G401 (cell line): ENCODE measurements at places on chromosomes 1 and 21. TPM values are rescaled to one million over a fixed set of nuclear protein-coding genes. Genes with fewer than 3 reads are reported as not detected.

Gene OR2L5
- total RNA-seq, result not detected in 2 replicates

Gene MMEL1
- 0.47 TPM in 1 of 2 replicates, not detected in the other for total RNA-seq

DNA sequence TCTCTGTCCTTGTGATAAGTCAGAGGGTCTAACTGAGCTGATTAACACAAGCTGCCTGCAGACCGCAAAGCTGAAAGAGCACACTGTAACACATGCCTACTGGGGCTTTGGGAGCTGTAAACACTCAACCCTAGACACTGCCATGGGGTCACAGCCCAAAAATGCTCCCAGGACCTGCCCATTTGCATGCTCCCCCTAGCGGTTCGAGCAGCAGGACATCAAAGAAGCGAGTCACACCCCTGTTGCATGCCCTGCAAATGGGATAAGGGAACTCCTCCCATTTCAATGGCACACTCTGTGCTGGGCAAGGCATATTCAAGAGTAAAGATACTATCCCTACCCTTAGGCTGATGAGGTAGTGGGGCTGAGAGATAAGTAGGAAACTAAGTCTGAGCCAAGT lies 22.8 kb downstream of the LCE3E start:
- no peak for DNase-seq

Gene FMO3
- 0.12 TPM in 1 of 2 replicates, not detected in the other for total RNA-seq

Gene TRIM46
- total RNA-seq, result 0.14 and 0.37 TPM in 2 replicates

DNA sequence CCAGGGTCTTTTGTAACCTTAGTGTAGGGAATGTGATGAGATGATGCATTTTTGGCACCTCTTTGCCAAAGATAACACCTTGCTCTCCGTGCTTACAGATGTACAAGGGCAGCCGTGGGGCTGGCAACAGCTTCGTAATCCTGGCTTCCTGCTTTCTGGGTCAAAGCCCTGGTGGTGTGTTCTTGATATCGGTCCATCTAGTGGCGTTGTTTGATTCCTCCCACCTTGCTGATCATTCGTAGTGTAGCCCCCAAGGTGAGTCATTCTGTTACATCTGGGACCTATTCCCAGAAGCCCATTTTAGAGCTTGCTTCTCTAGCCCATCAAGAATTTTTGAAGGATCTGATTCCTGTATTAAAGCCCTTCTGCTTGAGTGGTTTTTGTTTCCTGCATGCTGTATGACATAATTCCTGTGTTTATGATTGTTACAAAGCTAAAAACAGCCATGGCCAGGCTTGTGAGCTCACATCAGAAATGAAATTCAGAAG lies 7.0 kb upstream of the CCT8 start:
- peak; percentile 44 for DNase-seq

DNA sequence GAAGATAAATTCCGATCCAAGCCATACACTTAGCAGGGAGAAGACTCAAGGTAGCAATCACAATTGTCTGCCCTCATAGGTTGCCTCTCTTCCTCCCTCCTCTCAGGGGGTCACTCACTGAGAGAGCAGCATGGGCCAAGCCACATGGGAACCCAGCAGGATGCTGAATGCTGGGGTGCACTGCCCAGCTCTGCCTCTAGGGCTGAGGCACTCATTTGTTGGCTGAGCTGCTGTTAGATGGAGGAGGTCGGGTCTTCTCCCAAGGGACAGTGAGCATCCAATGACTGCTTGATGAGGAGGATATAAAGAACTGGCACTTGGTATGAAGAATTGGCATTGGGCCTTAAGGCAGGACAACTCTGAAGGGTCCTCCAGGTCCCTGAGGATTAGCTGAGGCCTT lies 418.8 kb downstream of the SIPA1L2 start:
- DNase-seq, result no peak

GRCh38 chr1:159927849-159928431 lies 2.6 kb upstream of the TAGLN2 start:
- DNase-seq, result no peak

DNA sequence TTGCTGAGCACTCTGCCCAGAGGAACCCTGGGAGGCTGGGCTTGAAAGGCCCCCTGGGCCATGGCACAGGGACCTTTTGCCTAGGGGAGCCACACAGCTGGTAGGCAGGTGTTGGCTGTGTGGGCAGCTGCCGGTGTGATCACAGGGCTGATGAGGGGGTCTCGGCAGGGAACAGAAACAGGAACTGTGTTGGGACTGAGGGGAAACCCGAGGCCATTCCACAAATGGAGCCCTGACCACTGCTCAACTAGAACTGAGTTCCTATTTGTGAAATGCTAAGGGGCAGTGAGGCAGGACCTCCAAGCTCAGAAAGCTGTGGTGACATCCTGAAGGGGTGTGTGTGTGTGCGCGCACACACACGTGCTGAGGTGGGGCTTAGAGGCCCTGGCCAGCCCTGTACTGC lies 6.4 kb upstream of the THEM5 start:
- no peak for DNase-seq

Gene NBPF12
- 1.9 and 2.5 TPM in 2 replicates for total RNA-seq

- DNase-seq, result no peak
Observed at GRCh38 chr1:158011714-158012113, 18.3 kb downstream of the KIRREL1 start.

DNA sequence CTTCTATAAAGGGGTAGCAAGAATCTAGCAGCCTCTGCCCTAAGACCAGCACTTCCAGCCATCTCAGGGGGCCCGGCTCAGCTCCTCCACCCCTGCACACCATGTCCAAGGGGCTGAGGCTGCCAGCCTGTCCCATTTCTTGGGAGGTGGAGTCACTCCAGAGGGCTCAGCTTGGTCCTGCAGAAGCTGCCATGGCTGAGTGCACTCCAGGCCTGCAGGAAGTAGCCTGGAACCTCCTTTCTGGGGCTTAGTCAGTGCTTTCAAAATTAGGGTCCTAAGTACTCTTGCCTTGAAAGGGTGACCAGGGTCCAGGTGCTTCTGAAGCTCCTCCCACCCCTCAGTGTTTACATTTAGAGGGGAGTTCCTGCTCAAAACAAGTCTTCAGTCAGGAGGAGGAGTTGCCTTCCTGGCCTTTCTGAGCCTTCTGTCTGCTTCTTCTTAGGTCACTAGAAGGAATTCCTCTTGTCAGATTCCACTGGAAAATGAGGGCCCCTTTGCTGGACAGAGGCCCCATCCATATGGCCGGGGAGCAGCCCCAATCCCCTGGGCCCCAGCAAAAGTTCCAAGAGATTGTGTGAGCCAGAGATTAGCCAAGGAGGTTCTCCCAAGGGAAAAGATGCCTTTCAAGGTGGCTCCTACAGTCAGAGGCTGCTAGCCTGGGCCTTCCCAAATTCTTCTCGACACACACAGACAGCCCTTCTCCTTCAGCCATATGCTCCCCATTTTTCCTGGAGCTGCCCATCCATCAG lies 128.1 kb upstream of the VAMP3 start:
- no peak for DNase-seq

Gene SPRR1A
- total RNA-seq, result not detected in 2 replicates

- DNase-seq, result no peak
Observed at GRCh38 chr1:228876187-228876586, 140.9 kb downstream of the RHOU start.
